ENCODE measurements at places on chromosomes 13 and 19.

GRCh38 chr13:110036060-110036459 is 249.7 kb upstream of the IRS2 start:
- DNase-seq = no peak

- DNase-seq = no peak
Observed at GRCh38 chr13:113404723-113405471, 41.0 kb upstream of the GRTP1 start.

- no peak for DNase-seq
Observed at GRCh38 chr19:5664515-5664914, 15.8 kb downstream of the MICOS13 start.

- DNase-seq = no peak
Observed at GRCh38 chr13:108225440-108225839, 7.2 kb downstream of the ABHD13 start.

DNA sequence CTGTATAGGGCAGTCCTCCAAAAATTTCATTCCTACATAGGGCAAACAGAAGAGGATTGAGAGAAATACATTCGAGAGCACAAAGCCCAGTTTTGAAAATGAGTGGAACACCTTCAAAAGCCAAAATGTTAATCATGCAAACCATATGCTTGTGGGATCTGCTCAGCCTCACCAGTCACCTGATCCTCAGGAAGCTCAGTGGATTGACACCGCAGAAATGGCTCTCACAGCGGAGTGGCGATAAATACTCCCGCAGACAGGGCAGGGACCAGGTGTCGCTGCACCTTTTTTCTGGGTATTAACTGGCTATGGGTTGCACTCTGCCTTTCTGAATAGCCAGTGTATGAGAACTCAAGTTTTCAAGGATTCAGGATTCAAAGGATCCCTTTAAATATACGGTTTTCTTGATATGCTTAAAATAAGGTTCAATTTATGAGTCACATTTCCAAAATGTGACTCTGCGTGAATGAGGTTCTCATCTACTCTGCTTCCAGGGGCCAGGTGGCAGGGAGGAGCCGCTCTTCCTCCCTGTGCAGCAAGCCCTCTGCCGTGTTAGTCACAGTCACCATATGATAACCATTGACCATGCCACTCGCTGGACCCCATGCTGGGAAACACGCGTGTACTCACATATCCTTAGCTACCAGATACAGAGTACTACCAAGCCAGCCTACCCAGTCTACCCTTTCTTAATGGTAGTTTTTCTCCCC is 18.3 kb upstream of the DHRS12 start:
- DNase-seq = no peak

Data from fibroblast of skin of left biceps (primary cell).